Ovary (tissue), 10 donors: ENCODE measurements at places on chromosomes 5 and 9. TPM values are rescaled to one million over a fixed set of nuclear protein-coding genes. Genes with fewer than 3 reads are reported as not detected.

- DNase-seq: no peak
- no peaks in the 10 kb centered on the region for H3K4me1 ChIP-seq
- no peaks in the 10 kb centered on the region for H3K27me3 ChIP-seq
- H3K36me3 ChIP-seq: no peaks in the 10 kb centered on the region
- no peak overlapping the region for H3K27ac ChIP-seq
Measured at GRCh38 chr9:99680191-99680590, 141.5 kb upstream of the NR4A3 start.

RNF183 gene
- total RNA-seq: 1.3 TPM

DNA sequence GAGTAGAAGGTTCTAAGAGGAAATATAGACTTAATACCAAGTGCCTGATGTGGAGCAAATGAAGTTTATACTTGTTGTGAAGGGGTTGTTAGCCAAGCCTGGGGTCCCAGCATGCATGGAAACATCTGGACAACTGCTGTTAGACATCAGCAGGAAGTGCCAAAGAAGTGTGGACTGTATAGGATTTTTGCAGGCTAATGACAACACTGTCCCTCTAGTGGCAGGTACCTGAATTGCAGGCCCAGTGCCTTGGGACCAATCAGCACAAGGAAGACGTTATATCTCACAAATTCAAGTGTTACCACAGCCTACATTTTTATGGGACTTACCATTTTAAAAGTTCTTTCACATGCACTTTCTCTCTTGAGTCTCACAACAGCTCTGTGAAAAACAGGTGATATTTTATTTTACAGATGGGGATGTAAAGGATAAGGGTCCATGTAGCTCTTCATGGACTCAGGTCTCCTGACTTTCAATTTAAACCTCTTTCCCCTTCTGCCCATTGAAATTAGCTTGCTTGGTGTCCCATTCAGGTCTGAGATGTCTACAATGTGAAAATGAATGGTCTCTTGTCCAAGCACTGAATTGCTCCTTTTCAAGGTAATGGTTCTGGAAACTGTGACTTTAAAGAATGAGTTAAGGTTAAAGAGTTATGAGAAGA, 89.0 kb upstream of the MAP1B start:
- no peaks in the 10 kb centered on the region for H3K36me3 ChIP-seq
- H3K4me1 ChIP-seq: no peaks in the 10 kb centered on the region
- no peak overlapping the region for H3K27ac ChIP-seq
- no peak overlapping the region for H3K4me3 ChIP-seq
- no peak for DNase-seq

COX7C gene
- total RNA-seq: 556 TPM

ZFP37 gene
- 11.4 TPM for total RNA-seq
